ENCODE measurements at places on chromosomes 7 and 10. TPM values are rescaled to one million over a fixed set of nuclear protein-coding genes. Genes with fewer than 3 reads are reported as not detected.

DNA sequence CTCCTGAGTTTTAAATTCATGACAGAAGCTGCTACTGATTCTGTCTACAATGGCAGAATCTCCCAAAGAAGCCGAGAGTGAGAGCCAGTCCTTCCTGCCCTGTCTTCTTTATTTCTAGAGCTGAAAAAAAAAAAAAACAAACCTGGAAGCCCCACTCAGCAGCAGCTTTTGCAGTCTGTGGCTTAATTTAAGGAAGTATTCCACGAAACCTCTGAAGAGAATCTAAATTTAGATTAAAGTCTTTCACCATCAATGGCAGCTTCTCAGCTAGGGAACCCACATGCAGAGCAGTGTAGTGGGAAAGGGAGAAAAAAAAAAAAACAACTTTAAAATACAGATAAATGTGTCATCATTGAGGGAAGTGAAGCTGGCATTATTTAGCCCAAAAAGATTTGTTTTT lies 23.4 kb downstream of the SMURF1 start:
- no peak for DNase-seq

Gene UPK3B
- polyA plus RNA-seq = not detected

- DNase-seq = no peak
Measured at GRCh38 chr7:105769901-105770628, 106.3 kb downstream of the ATXN7L1 start.

DNA sequence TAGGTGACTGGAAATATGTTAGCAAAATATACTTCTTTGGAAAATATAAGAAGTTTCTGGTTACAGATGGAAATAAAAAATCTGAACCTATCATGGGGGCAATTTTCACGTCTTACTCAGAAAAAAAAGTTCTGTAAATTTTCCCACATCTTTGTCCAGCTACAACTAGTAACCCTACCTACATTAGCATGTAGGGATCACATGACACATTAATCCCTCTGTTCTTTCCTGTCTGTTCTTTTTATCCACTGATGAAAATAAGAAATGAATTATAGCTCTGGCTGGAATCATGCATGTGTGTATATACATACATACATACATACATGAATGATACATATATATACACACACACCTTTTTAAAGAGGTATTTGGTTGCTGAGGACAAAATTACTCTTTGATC lies 3.6 kb upstream of the FAM53B start:
- DNase-seq = no peak

DNA sequence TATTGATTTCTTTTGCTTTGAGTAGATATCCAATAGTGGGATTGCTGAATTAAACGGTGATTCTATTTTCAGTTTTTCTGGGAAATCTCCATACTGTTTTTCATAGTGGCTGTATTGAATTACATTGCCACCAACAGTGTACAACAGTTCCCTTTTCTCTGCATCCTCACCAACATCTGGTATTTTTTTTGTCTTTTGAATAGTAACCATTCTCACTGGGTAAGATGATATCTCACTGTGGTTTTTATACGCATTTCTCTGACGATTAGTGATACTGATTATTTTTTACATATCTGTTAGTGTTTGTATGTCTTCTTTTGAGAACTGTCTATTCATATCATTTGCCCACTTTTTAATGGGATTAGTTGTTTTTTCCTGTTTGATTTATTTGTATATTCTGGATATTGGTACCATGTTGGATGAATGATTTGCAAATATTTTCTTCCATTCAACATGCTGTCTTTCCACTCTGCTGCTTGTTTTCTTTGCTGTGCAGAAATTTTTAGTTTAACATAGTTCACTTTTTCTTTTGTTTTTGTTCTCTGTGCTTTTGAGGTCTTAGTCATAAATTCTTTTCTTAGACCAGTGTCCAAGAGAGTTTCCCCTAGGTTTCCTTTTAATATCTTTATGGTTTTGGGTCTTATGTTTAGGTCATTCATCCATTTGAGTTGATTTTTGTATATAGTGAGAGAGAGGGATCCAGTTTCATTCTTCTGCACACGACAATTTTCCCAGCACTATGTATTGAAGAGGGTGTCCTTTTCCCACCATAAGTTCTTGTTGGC lies 584.7 kb downstream of the PHTF2 start:
- no peak for DNase-seq

Gene TMEM184A
- 0.36 TPM for polyA plus RNA-seq

DNA sequence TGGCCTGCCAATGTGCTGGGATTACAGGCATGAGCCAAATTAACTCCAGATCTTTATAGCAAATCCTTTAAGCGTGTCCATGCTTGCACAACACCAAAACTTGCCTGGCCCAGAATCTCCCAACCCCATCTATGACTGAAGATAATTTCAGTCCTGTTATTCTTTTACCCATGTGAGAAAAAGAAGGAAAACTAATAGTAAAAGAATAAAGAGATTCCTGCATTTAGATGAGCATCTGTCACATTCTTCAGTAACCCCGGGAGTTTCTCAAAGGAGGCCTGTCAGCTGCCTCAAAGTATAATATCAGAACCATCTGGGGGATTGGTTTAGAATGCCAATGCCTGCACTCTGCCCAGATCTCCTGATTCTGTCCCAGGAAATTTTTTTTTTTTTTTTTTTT lies 158.1 kb upstream of the KMT2E start:
- DNase-seq = no peak

Gene BTBD16
- polyA plus RNA-seq = not detected

- no peak for DNase-seq
Measured at GRCh38 chr10:3874990-3875841, 90.2 kb upstream of the KLF6 start.

DNA sequence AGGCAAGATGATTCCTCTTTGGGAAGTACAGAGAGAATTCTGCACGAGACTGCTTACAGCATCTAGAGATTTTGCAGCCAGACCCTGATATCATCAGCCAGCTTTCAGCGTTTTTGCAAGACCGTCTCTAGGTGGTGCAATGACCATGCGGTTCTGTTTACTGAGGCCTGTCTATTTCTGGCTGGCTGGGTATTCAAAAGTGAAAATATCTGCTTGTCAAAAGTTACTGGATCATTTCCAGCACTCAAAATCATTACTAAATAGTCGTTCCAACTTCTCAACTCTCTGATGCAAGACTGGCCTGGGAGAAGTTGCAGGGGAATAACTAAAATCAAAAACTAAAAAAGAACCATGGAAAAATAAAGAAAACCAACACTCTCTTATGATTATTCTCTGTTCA lies 240.1 kb downstream of the ELMO1 start:
- no peak for DNase-seq

GRCh38 chr7:96303105-96303685 lies 18.7 kb downstream of the SLC25A13 start:
- DNase-seq = no peak

GRCh38 chr10:34131152-34131551 lies 683.9 kb downstream of the PARD3 start:
- no peak for DNase-seq

GRCh38 chr7:2093215-2093842 lies 139.4 kb downstream of the MAD1L1 start:
- no peak for DNase-seq

GRCh38 chr7:113044394-113044793 lies 42.2 kb downstream of the GPR85 start:
- DNase-seq = no peak

Data from AG04450 (cell line).